ENCODE measurements at places on chromosomes 12 and 14.

GRCh38 chr12:52899338-52900035 lies 5.4 kb downstream of the KRT8 start:
- DNase-seq = no peak

DNA sequence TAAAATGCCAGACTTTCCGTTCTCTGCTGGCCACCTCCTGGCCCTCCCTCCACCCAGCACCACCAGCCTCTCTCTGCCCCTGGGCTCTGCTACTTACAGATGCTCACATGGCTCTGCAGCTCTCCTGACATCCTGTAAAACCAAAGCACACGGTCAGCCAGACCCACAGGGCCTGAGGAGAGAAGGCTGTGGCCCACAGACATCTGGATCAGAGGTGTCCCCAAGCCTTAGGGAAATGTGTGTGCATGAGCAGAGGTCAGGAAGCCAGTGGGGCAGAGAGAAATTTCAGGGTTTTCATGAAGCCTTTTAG lies 11.5 kb downstream of the KRT77 start:
- no peak for DNase-seq

DNA sequence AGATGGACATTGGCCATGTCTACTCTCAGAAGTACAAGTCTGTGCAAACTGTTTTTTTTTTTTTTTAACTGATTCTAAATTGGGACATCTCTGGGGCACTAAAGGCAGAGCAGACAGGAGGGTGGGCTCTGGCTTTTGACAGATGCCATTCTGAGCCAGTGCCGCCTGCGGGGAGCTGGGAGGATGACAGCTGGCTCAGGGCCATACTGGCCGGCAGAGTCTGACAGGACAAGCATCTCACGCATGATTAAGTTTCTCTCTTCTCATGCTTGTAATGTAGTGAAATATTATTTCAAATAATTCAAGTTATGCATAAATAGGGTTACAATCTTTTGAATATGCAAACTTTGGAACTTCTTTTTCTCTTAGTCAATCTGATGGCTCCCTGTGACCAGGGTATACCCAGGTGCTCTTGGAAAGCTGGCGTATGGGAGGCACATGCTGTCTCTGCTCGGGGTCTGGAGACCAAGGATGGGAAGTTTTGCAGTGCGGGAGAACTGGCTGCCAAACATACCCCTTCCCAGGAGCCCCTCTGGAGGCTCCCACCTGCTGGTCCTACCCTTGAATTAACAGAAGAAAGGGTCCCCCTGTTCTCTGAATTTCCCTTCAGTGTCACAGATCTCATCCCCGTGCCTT lies 7.6 kb downstream of the CDCA4 start:
- DNase-seq = no peak

DNA sequence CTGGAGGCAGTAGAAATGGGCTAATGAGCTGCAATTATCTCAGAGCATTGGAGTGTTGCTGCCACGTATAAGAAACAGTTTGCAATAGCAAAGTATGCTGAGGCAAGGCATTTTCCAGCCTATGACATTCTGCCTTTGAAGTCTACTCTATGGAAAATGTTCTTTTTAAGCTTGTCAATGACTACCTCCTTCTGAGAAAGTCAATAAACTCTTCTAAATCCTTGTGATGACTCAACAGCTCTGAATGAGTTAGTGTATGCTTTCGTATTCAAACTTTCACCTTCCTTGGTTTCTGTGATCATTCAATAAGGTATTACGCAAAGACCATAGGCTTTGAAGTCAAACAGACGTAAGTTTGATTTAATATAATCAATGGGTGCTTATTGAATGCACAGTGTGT lies 111.2 kb downstream of the CAPZA3 start:
- DNase-seq = no peak

DNA sequence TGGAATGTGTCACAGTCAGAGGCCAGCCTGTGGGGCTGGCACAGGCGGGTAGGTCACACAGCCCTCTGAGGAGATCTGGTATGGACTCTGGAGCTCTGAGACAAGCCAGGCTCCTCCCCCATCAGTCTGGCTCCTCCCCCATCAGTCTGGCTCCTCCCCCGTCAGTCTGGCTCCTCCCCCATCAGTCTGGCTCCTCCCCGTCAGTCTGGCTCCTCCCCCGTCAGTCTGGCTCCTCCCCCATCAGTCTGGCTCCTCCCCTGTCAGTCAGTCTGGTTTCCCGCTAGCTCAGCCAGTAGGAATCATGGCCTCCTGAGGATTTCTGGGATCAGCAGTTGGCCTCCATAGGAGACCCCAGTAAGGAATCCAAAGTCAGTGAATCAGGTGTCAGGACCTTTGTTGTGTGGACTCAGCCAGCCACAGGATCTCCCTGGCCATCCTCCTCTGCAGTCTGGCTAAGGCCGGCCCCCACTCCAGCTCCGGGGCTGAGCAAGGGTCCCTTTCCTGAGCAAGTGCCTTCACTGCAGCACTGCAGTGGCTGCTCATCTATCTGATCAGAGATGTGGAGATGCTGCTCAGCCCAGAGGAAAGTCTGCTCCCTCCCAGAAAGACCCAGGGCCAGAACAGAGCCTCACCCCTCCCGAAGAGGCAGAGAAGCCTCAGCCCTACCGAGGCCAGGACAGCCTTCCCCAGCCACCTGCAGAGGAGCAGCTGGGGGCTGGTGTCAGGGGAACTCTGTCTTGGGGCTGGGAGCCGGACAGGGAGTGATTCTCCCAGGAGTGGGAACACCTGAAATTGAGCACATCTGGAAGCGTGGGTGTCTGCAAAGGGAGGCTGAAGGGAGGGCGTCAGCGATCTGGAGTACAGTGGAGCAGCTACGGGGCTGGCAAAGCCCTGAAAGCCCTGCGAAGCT lies 35.7 kb downstream of the IQSEC3 start:
- DNase-seq = no peak

- peak; percentile 73 for DNase-seq
Observed at GRCh38 chr12:51972849-51973273, 21.4 kb downstream of the ACVR1B start.

GRCh38 chr12:118606690-118607089 lies 230.3 kb downstream of the SUDS3 start:
- no peak for DNase-seq

- DNase-seq = no peak
Observed at GRCh38 chr14:59460378-59460777, 4.8 kb downstream of the GPR135 start.

DNA sequence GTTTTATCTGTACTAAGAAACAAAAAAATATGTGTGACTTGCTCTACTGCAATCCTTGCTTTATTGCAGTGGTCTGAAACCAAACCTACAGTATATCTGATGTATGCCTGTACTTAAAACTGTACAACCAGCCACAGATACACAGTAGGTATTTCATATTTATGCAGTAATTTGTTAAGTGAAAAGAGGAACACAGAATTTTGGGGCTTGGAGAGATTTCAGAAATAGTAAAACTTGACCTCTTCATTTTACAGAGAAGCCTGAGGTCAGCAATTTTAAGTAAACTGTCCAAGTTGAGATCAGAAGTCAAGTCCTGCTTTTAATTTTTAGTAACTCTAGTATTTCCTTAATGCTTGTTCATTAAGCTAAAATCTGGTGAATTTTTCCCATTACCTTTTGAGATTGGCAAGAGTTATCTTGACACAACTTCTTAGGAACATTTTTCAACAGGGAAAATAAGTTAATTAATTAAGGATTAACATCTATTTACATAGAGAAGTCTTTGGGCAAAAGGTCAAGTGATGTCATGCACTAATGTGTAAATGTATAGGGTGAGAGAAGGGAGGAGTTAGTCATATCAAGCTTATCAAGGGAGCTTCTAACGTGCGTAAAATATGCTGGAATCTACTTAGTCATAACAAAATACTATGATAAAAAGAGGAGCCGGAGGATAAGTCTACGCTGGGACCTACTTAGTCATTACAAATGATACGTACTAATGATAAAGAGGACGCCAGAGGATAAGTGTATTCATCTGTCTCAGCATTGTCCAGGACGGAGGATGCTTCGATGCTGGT lies 66.0 kb upstream of the GTF2A1 start:
- DNase-seq = no peak

GRCh38 chr12:541676-542324 lies 82.1 kb downstream of the B4GALNT3 start:
- no peak for DNase-seq

- no peak for DNase-seq
Observed at GRCh38 chr14:38958589-38958988, 144.4 kb downstream of the SEC23A start.

GRCh38 chr12:104626069-104626837 lies 169.5 kb downstream of the CHST11 start:
- no peak for DNase-seq

- no peak for DNase-seq
Observed at GRCh38 chr14:71209888-71210287, 302.6 kb downstream of the PCNX1 start.

GRCh38 chr12:89932954-89933353 lies 224.3 kb upstream of the ATP2B1 start:
- DNase-seq = no peak

GRCh38 chr12:125443341-125443740 lies 378.1 kb downstream of the AACS start:
- no peak for DNase-seq

- DNase-seq = no peak
Observed at GRCh38 chr12:27627123-27627852, 69.0 kb upstream of the REP15 start.

- DNase-seq = no peak
Observed at GRCh38 chr12:96658075-96658474, 168.7 kb downstream of the CFAP54 start.

DNA sequence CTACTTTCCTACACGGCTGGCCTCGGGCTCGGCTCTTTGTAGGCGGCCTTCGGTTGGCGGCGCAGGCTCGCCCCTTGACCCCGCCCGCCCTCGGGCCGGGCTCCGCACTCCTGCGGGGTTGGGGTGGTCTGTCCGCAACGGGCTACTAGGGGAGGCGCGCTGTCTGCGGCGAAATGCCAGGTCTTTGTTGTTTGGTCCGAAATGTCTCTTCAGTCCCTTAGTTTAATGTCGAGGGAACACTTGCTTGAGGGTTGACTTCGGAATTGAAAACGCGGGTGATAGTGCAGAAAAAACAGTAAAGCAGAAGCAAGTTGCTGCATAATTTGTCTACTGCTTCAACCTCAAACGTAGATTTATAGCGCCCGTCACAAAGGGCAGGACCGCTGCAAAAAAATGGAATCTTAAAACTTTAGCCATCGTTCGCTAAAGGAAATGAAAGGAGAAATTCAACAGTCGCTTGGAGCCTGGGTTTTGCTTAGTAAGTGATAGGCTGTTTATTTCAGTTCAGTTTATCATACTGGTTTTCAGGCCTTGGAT lies 390 bp downstream of the JKAMP start:
- DNase-seq = no peak
